ENCODE measurements at places on chromosomes 7 and 10. TPM values are rescaled to one million over a fixed set of nuclear protein-coding genes. Genes with fewer than 3 reads are reported as not detected.

DNA sequence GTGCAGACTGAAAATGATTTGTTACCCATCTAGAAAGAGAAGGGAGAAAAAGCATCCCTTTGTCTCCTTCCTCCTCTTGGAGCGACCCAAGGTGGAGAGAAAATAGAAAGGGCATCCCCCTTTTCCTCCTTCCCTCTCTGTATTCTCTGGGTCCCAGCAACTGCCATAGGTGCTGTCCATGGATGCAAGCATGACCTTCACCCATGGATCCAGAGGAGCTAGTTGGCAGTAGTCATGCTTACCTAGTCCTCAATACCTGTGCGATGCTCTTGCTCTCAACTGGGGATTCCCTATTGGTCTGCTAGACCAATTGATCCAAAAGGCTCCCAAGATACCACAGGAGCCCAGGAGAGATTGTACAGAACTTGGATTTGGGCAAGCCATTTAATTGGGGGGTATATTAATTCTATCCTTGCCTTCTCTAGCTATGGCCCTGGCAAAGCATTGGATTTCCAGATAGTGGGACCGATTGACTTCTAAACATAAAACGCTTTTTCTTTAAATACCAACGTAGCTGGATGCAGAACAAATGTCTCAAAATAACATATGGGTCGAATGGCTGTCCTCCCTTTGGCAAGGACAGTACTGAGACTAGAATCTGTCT is 547.8 kb upstream of the IGFBP3 start:
- DNase-seq, result peak; percentile 25

GRCh38 chr10:3095373-3096139 is 28.2 kb downstream of the PFKP start:
- DNase-seq, result peak; percentile 5

DNA sequence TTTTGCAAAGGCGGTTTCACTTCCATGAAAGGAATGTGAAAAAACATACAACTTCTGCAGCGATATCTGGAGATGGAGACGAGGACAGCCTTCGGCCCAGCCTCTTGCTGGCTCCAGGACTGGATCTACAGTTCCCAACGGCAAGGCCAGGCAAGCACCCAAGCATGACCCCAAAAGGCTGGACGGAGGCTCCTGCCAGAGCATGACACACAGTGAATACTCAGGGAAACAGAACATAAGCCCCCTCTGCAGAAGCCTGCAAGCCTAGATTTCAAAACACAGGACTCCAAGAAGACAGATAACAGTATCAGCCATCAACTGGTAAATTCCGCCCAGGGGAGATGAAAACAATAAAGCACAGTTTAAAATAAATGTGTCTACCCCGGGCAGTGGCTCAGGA is 3.3 kb upstream of the LRRC27 start:
- no peak for DNase-seq

DNA sequence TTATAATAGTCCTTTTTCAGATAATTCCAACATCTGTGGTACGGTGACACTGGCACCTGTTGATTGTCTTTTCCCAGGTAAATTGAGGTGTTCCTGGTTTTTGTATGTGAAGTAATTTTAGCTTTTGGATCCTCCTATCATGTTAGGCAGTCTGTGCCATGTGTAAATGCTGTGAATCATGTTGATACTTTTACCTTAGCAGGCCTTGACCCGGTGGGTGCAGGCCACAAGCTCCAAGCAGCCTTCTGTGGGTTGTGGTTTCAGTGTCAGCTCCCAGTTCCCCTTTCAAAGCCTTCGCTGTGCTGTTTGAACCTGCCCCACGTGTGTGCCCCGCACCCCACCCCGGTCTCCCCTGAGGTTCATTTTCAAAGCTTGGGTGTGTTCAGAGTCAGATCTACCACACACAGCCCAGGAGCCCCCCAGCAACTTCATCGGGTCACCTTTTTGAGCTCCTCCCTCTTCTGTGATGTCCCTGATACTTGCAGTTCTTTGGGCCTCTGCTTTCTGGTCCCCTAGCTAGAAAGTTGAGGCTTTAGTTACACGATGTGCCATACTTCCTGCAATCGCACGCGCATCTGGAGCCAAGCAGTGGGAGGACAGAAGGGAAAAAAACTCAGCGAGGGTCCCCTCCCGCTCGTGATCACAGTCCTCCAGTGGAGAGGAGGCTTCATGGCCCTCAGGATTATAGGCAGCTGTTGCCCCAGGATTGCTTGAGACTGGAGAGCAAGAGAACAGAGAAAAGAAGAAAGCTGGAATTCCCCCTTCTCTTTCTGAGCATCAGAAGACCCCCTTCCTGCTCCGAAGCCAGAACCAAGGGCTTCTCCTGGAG is 8.7 kb upstream of the BHLHA15 start:
- DNase-seq, result no peak

DNA sequence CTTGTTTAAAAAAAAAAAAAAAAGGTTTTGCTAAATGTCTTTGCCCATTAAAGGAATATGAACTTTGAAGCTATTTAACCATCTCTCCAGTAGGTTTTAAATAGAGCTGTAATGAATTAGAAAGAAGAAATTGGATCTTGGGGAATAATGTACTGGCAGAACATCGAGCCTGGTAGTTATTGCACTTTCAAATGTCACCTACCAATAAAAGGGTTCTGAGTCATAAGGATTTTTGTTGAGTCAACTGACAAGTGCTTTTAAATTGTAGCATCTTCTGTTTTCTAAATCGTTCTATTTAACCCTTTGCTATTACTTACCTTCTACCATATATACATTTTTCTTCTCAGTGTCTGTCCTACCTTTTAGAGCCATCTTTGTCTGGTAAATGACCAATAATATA is 10.7 kb downstream of the CUTC start:
- no peak for DNase-seq

DNA sequence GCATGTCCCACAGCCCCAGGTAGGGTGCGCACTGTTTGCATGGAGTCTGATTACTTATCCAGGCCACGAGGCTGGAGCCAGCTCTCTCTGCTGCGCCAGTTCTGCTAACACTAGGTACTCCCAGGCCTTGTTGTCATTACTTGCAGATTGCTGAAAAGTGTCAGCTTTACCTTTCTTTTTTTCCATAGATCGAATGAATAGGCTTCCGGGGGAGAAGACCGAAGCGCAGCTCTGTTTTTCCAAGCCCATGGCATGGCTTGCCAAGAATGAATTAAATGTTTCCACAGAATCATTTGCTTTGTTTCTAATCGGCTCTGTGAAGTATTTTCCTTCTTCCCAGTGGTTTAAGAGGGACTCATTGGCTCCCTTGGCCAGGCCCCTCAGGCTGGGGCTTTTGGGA is 285.8 kb downstream of the BMPER start:
- DNase-seq, result no peak

DNA sequence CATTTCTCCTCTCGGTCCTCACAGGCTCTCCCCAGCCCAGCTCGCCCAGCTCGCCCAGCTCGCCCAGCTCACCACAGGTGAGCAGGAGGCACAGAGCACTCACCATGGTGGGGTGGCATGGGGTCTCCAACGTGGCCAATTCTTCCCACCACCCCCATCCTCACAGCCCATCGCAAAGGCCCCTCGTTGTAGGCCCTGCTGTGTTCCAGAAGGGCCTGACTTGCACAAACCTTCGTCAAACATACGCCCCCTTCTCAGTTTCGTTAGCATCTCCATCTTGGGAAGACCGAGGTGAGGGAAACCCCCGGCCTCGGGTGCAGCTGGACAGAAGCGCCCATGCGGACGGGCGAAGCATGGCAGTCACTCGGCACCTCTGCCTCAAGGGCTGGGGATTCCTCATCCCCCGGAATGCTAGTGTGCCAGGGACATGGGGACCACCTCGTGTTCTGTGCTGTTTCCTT is 304.6 kb downstream of the TNS3 start:
- DNase-seq, result no peak

The MCU gene
- total RNA-seq, result 11.1 TPM

The PNLIPRP3 gene
- 13.6 TPM for total RNA-seq

Measured in SK-MEL-5 (cell line).